GM12865 (cell line): ENCODE measurements at places on chromosomes 1 and 21.

DNA sequence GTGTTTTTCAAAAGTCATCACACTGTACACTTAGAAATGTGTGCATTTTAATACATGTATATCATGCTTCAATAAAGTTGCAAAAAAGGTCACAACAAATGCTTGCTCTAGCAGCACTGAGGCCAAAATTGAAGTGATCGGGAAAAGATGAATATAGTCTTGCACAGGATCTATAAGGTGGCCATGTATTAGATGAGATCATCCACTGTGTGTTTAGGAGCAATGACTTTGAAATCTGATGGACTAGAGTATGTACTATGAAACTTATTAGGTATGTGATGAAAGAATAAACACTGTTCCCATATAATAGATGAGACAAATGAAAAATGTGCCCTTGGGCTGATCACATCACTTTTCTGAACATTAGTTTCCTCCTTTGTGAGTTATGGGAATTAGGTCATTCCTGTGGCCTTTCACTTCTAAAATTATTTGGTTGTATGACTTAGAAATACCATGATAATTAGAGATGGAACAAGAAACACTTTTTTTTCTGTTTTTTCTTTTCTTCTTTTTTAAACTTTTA lies 984.6 kb downstream of the ADGRL2 start:
- no peak for DNase-seq

- no peak for DNase-seq
Observed at GRCh38 chr1:86068841-86069756, 87.5 kb downstream of the COL24A1 start.

GRCh38 chr1:175445646-175446045 lies 253.1 kb upstream of the KIAA0040 start:
- DNase-seq, result no peak

GRCh38 chr1:102315096-102315495 lies 318.4 kb upstream of the OLFM3 start:
- DNase-seq, result no peak

- DNase-seq, result no peak
Observed at GRCh38 chr1:224647449-224647848, 31.3 kb downstream of the CNIH3 start.

DNA sequence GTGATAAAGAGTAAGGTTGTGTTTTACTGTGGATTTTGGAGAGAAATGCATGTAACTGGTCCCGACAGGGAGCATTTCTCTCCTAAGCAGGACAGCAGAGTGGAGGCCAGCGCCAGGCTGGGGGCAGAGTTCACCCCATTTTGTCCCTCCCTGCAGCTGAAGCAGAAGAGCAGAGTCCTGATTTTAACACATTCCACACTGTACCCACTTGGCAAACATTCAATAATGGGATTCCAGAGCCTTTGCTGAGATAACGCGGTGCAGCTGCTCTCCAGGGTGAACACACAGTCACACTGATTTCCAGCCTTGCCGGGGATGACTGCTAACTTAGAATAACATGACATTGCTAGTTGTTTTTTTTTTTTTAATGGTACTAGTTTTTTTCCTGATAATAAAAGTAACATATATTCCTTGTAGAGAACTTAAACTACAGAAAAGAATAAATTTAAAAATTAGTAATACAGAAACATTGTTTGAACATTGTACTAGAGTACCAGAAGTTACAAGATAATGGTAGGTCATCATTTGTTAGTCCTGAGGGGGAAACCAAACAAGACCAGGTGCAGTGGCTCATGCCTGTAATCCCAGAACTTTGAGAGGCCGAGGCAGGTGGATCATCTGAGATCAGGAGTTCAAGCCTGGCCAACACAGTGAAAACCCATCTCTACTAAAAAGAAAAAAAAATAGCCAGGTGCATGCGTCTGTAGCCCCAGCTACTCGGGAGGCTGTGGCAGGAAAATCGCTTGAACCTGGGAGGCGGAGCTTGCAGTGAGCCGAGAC lies 77.2 kb downstream of the SCCPDH start:
- DNase-seq, result no peak

DNA sequence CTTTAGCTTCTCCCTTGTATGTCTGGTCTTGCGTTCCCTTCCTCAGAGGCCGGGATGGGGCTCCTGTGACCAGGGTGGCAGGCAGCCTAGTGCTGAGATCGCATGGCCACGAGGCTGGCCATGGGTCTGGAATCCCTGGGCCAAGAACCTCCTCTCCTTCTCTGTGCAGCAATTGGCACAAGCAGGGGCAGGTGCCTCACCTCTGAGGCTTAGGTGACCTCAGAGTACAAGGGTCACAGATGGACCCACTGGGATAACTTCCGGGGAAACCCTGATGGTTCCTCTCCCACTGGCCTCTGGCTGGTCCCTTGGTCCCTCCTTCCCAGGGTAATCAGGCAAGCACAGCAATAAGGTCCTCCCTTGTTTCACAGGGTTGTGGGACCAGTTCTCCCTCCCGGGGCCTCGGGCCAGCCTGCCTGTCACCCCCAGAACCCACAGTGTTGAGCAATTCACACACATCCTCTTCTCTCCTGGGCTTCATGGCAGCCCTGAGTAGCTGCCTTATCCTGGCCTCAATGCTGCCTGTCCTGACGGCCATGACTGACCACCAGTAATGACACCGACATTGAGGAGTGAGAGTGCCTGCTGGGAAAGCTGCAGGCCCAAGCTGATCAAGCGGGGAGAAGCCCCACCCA lies 38.6 kb downstream of the BMP8A start:
- DNase-seq, result no peak

DNA sequence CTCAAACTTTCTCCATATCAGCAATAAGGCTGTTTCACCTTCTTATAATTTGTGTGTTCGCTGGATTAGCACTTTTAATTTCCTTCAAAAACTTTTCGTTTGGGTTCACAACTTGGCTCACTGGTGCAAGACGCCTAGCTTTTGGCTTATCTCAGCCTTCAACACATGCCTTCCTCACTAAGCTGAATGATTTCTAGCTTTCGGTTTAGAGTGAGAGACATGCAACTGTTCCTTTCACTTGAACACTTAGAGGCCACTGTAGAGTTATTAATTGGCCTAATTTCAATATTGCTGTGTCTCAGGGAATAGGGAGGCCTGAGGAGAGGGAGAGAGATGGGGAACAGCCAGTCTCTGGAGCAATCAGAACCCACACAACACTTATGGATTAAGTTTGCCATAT lies 41.2 kb upstream of the IFNLR1 start:
- DNase-seq, result peak; percentile 79

- DNase-seq, result no peak
Observed at GRCh38 chr1:32972814-32973428, 8.3 kb upstream of the RNF19B start.

DNA sequence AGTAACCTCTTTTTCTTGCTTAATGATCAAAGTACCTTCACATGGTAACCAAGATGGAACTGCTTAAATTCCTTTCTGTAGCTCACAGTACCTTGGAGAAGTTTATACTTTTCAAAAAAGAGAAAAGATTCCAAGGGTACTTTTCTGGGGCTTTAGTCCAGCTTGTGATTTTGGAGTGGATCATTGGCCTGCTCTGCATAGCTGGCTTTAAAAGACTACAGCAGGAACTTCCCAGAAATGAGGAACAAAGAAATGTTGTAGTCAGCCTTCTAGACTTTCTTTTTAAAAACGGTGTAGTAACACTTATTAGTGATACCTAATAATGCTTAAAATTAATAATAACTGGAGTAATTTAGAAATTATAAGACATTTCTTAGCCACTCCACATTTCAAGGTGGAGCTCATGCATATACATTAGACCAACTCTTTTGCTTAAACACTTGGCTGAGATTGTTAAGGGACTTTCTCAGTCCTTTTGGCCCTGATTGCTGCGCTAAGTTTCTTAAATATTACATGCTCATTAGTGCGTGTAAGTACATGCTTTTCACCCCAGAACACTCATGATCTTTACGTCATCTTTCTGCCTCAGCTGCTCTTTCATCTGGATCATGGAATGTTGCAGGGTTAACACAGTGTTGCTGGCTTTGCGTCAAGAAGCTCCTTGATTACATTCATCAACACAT lies 57.3 kb downstream of the SDCCAG8 start:
- DNase-seq, result peak; percentile 50

DNA sequence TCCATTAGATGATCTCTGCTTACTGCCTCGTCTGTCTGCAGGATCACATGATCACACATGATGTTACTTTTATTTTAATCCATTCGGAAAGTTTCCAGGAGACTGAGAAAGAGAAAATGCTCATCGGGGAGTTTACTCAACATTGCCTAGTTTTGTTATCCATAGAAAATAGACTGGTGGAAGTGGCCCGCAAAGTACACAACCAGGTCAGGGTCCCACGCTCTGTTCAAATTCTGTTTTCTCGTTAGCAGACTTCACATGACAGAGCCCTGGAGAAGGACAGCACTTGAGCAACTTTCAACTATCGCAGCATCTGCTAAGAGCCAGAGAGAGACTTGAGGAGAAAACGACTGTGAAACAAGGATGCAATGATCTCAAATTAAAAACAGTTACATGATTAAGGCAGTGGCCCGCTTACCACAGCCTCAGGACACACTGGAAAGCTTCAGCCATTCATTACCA lies 44.2 kb downstream of the ADAMTS1 start:
- DNase-seq, result no peak

GRCh38 chr1:236025836-236026235 lies 39.1 kb downstream of the NID1 start:
- no peak for DNase-seq

DNA sequence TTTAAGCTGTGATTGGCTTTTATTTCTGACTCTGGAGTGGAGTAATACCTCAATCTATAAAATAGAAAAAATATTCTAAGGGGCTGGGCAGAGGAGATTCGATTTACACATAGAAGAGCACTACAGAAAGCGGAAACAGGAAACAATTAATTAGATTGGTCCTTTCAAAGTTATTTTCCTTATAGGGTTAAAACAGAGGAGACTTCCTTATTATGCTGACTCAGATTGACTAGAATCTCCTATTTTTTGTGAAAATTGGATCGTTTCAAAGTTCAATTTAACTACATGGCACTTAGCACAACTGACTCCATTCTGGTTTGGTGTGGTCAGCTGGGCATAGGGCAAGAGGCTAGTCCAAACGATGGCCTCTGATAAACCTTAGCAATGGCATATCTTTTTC lies 48.3 kb upstream of the NCAM2 start:
- DNase-seq, result no peak

GRCh38 chr1:232655746-232656085 lies 25.8 kb upstream of the SIPA1L2 start:
- no peak for DNase-seq

- no peak for DNase-seq
Observed at GRCh38 chr21:15850645-15851044, 120.9 kb downstream of the USP25 start.

DNA sequence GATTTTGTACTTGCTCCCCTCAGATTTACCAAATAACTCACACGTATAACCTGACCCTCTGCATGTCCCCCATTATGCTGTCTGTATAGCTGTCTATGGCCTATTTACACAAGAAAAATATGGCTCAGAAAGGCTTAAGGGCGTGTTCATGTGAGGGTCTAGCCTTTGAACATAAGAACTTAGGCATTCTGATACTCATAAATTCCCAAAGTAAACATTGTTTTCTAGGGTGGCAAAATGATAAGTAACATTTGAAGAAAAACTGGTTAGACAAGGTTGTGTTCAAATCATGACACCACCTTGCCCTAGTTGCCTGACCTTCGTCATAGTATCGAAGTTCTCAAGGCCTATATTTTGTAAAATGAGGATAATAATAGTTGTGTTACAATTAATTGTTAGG lies 394.6 kb downstream of the LRRIQ3 start:
- no peak for DNase-seq

- DNase-seq, result no peak
Observed at GRCh38 chr1:230231774-230232145, 164.7 kb downstream of the GALNT2 start.

- no peak for DNase-seq
Observed at GRCh38 chr1:174837386-174837785, 162.4 kb upstream of the CACYBP start.

DNA sequence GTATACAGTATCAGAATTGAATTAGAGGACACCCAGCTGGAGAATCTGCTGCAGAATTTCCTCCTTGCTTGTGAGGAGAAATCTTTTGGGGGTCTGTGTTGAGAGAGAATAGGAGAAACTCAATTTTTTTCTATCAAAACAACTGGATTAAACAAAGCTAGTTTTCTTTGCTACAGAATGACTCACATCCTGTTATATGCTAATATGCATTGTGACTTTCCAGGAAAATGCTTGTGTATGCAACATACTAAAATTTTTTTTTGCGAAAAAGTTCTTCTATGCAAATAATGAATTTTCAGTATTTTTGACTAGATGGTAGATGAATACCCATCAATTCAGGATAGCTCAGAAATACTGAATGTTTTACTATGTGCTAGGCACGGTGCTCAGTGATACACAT lies 2.2 kb downstream of the VAMP4 start:
- no peak for DNase-seq

DNA sequence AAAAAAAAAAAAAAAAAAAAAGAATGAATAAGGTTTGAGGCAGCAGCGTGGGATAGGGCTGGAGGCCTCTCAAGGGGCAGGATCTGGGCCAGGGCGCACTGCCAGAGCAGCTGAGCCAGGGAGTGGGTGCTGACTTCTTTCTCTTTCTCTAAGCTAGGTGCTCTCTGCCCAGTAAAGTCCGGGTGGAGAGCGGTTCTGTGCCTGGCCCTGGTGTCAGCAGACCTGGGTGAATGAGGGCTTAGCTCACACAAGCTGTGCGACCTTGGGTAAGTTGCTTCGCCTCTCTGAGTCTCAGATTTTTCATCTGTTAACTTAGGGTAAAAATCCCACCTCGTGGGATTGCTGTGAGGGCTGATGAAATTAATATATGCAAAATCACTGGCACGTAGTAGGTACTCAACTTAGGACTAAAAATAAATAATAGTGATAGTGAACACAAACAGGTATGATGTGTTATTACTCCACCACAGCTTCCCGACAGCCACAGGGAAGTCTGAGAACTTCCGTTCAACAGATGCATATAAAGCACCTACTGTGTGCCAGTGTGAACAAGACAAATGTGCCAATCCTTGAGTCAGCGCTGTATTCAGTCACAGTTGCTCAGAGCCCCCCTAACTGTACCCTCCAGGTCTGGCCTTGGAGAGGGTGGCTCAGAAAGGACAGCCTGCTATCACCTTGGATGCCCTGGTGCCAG lies 2.0 kb upstream of the FAM131C start:
- DNase-seq, result no peak

DNA sequence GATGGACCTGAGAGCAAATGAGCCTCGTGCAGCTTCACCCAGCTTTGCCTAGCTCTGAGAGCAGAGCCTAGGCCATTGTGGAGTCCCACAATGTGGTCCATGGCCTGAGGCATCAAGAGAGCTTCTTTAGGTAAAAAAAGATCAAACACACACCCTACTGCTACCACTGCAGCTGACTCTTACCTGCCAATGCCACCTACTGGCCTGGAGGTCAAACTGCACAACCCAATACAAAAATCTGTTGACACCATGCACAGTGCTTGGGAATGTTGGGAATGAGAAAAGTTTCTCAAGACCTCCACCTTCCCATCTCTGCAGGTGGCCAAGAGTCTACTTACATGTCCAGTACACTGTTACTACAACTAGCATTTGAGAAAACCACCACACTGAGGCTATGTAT lies 60.6 kb downstream of the UCHL5 start:
- DNase-seq, result no peak
